ENCODE measurements at places on chromosomes 6 and 20. TPM values are rescaled to one million over a fixed set of nuclear protein-coding genes. Genes with fewer than 3 reads are reported as not detected.

- no peak for DNase-seq
Observed at GRCh38 chr20:61126369-61127195, 125.5 kb upstream of the CDH4 start.

CHRNA4 gene
- 7.4 TPM for total RNA-seq

DNA sequence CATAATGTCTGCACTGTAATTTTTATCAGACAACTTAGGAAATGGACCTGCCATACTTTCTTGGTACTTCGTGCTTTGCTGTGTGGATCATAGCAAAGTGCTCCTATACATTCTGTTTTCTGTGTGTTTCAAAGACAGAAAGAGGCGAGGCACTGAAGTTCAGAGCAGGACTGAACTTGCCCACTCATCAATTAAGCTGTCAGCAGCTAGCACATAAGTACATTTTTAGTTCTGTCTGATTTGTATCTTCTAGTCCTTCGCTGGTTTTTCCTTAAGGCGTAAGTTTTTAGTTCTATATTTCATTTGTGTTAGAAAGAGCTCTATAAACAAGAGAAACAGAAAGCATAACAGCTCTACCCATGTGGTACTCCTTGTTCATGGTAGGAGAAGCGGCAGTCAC, 42.1 kb downstream of the MAP3K4 start:
- DNase-seq = no peak

GRCh38 chr6:110833831-110834230, 18.6 kb upstream of the CDK19 start:
- no peak for DNase-seq

- no peak for DNase-seq
Observed at GRCh38 chr6:119333707-119334295, 15.8 kb downstream of the MAN1A1 start.

CENPQ gene
- 7.6 TPM for total RNA-seq

- DNase-seq = no peak
Observed at GRCh38 chr6:38549795-38550194, 89.9 kb downstream of the BTBD9 start.

ZHX3 gene
- 35.1 TPM for total RNA-seq

GRCh38 chr6:132669690-132670291, 10.8 kb upstream of the TAAR1 start:
- no peak for DNase-seq

BPIFB2 gene
- total RNA-seq = 0.56 TPM

ABHD16B gene
- 13.8 TPM for total RNA-seq

DNA sequence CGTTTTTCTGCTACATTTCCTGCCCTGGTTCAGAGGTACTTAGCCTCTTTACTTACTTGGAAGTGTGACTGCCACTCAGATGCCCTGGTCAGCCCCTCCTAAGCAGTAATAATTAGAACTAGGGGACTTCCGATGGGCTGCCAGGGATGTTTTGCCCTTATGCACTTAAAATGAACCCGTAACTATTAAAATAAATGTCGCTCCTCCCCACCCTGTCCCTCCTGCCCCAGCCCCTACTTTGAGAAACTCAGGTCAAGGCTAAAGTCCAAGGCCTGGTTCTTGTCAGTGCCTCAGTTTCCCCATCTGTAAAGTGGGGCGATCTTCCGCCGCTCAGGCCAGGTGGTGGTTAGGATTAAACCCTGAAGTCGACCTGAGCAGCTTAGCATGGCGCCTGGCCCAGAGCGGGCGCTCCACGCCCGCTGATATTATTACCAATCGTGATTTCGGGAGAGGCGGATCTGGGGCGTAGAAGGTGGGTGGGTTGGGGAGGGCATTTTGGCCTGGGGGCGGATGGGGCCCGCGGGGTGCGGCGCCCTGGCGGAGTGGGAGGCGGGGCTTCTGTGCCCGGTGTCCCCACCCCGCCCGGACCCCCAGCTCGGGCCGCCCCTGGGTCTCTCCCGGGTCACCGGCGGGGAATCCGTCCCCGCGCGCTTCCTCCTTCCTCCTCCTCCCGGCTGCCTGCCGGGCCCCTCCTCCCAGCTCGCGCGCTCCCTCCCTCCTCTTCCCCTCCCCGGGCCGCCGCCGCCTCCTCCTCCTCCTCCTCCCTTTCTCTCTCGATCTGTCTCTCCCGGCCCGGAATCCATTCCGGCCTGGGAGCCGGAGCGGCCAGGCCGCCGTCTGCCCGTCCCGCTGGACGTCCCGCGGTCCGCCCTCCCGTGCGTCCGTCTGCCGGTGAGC, at the start of gene SRC:
Gene SRC (plus strand): TSS at position 802 of the 897 bp plus-strand sequence. CDS start 38,014 bp downstream, outside the sequence.
- peak; percentile 84 for DNase-seq

DNA sequence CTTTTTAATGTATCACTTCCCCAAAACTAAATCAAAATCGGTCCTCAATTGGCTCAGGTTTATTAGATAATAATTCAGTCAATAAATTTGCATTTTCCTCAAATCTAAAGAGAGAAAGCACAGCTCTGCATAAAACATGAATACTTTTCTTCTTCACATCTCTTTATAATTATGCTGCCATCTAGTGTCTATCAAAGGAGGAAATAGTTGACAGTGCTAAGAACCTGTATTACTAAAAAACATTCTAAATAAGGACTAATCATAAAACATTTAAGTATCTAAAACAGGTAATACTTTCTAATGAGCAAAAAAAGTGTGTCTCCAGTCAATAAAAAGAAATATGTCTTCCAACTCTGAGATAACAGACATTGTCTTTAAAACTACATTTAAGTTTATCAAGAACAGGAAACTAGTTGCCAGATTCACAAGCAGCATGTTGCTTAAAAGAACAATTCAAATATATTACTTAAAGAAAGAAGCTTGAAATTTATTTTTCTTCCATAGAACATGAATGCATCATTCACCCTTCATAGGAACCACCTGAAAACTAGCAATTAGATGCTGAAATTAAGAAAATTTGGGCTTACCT, 56.5 kb upstream of the DST start:
- no peak for DNase-seq

RTEL1 gene
- 84.6 TPM for total RNA-seq

C6orf132 gene
- total RNA-seq = 1.3 TPM

BEND3 gene
- 7.6 TPM for total RNA-seq

DNA sequence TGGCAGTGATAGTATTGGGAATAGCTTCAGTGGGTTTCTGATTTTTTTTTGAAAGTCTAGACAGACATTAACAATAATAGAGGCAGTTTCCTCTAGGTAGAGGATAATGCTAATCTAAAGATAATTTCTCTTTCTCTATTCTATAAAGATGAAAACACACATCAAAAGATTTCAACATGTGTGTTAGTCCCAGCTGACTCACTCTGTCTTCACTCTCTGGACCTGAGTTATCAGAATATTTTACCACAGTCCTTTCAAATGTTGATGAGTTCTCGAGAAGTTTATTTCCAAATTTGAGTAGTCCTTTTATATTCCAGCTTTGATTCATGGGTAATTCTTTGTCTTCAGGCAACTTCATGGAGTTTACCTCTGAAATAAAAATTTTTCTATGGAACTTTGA, 17.1 kb downstream of the RPRD1B start:
- DNase-seq = no peak

DNA sequence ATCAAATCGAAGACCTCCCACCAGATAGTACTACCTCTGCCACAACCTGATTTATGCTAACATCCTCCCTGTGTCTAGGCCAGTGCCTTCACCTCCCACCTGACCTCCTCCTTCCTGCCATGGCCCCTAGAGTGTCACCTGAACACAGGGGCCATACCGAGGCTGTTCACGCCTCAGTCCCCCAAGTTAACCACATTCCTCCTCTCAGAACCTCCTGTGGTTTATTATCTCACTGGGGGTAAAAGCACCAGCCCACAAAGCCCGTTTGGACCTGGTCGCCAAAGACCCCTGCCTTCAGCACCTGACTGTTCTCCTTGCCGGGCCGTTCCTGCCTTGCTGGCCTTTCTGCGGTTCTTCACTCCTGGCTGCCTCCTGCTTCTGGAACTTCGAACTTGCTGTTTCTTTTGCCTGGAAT, 13.7 kb downstream of the MAS1 start:
- no peak for DNase-seq

- no peak for DNase-seq
Observed at GRCh38 chr6:109096208-109096607, 901 bp downstream of the CEP57L1 start.

PDE10A gene
- 18.0 TPM for total RNA-seq

- no peak for DNase-seq
Observed at GRCh38 chr6:129874837-129875236, 13.7 kb upstream of the TMEM244 start.

- DNase-seq = peak; percentile 77
Observed at GRCh38 chr6:158072083-158072721, 90.5 kb downstream of the SYNJ2 start.

GRCh38 chr6:148771896-148772554, 25.2 kb downstream of the UST start:
- DNase-seq = no peak

DNA sequence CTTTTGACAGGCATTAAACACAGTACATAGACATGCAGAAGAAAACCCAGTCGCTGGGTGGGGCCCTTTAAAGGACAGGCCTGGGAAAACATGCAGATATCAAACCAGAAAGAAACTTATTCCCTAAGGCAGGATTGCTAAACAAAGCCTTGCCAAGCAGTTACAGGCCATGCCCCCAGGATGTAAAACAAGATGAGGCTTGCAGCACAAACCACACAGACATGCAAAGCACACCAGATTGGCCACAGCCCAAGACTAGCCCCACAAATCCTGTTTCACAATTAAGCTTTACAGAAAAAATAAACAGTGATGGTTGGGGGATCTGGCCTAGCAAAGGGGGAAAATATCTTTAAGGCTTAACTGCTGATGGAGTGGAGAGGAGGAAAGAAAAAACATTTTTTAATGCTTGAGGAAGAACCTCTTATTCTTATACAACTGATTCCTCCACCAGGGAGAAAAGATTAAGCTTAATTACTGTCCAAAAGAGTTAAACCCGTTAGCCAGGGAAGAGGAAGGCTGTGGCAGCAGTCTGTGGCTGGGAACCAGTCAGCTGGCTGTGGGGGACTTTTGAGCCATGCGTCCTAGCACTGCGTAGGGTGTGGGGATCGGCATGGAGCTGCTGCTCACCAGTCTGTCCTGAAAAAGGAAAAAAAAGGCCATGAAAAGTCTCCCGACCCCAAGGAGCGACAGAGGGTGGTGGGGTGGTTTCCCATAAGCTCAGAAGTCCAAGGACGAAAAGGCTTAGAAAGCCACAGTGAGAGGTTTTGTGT, 28.4 kb downstream of the COL19A1 start:
- DNase-seq = no peak

SPTLC3 gene
- total RNA-seq = 9.8 TPM

GRCh38 chr20:53447316-53447715, 146.3 kb downstream of the ZNF217 start:
- DNase-seq = no peak

- no peak for DNase-seq
Observed at GRCh38 chr20:49288784-49289696, 11.2 kb upstream of the ZNFX1 start.

SLC22A16 gene
- total RNA-seq = 25.0 TPM

All from testis (tissue), 5 donors.